ENCODE measurements at places on chromosomes 11 and 22.

DNA sequence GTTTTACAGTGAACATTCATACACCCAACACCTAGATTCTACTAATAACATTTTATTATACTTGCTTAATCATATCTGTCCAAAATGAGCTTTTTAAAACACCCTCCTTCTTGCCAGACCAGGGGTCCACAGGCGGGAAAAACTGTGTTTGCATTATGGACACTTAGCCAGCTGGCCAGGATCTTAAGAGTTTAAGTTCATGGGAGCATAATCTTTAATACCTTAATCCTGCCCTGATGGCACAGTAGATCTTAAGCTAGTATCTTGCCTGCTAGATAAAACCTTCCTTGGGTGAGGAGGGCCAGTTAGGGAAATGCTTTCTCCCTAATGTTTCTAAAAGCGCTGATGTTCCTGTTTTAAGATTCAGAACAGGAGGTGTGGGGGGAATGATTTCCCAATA, 13.1 kb upstream of the CCDC134 start:
- DNase-seq = no peak

- no peak for DNase-seq
Observed at GRCh38 chr11:95853138-95853537, 62.8 kb downstream of the CEP57 start.

DNA sequence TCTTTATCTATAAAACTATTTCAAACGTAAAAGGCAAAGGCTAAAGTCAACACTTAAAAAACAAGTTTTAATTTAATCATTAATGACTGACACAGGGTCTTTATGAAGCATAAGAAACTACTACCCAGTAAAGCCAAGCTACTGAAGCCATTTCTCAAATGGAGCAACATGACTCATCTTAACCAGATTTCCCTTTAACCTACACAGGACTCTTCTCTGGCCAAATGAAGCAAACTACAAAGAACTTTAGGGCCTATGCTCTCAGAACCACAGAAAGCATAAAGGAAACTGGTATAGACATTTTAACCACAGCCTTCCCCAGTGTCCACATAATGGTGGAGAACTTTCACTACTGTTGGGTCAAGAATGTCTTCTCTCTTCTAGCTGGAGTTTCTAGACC, 34.7 kb downstream of the ALG9 start:
- no peak for DNase-seq

- DNase-seq = peak; percentile 0
Observed at GRCh38 chr11:18853086-18853720, 61.6 kb upstream of the PTPN5 start.

DNA sequence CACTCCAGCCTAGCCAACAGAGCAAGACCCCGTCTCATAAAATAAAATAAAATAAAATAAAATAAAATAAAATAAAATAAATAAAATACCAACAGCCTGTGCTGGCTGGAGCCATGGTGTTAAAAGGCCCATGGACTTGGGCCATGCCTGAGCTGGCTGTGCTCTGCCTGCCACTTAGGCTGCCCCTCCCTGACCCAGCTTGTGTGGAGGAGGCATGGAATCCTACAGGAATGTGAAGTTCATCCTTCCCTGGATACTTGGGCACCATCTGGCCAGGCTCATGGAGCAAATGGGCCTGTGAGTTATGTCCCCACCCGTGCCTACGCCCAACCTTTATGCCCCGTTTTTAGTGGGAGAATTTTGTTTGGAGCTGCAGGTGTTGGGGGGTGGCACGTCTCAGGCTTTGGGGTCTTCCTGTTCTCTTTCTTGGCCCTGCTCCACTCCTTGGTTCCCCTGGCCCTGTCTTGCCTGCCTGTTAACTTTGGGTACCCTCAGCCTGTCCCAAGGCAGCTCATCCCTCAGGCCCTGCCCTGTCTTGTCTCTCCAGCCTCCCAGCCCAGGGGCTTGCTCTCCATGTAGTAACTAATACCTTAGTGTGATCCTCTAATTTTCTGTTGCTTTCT, 51.3 kb downstream of the BCR start:
- no peak for DNase-seq

DNA sequence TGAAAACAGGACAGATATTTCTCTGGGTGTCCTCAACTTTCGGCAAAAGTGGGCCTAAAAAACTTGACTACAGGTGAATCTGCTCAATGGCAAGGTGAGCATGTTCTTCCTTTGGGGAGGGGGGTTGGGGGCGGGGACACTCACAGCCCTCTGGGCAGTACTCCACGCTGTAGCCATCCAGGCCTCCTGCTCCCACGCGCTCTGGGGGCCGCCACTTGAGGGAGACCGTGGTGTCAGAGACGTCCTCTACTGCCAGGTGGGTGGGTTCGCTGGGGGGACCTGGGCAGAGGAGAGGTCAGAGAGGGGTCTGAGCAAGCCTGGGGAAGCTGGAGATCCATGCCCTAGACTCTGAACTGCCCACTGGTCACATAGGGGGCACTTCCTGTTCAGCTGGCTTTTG, 16.8 kb downstream of the MYBPC3 start:
- no peak for DNase-seq

GRCh38 chr11:39365809-39366436, 2093.5 kb downstream of the LRRC4C start:
- no peak for DNase-seq

GRCh38 chr11:91433284-91434010, 791.2 kb upstream of the FAT3 start:
- no peak for DNase-seq

DNA sequence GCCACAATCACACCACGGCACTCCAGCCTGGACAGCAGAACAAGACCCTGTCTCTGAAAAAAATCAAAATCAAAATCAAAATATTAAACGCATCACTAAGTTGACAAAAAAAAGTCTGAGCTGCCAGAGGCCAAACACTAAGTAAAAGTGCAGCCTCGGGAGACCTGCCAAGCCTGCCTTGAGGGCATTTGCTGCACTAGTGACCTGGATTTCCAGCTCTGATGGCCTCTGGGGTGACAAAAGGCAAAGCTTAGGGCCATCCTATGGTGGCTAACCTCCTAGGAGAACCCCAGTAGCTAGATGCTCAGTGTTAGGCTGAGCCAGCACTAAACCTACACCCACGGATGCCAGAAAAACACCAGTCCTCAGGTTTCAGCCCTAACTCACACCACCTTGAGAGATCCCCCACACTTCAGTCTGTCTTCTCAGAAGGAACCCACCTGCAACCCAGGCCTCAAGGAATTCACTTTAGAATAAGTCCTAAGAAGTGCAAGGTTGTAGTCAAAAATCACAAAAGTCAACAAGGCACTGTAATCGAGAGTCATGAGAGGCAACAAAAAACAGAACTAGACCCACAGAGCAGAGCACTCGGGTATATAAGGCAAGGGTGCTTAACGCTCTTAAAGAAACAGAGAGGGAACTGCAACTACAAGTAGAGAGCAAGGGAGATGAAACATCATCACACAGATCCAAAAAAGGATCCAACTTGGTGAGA, 28.6 kb downstream of the GNB1L start:
- DNase-seq = no peak

GRCh38 chr11:33855500-33855899, 36.4 kb downstream of the LMO2 start:
- no peak for DNase-seq

Measured in NCI-H1048 (cell line).